ENCODE measurements at places on chromosomes 12 and 14.

GRCh38 chr14:54627540-54628363 lies 60.8 kb downstream of the SAMD4A start:
- no peak for DNase-seq

GRCh38 chr12:12925388-12925787 lies 26.6 kb downstream of the GPRC5D start:
- DNase-seq: no peak

DNA sequence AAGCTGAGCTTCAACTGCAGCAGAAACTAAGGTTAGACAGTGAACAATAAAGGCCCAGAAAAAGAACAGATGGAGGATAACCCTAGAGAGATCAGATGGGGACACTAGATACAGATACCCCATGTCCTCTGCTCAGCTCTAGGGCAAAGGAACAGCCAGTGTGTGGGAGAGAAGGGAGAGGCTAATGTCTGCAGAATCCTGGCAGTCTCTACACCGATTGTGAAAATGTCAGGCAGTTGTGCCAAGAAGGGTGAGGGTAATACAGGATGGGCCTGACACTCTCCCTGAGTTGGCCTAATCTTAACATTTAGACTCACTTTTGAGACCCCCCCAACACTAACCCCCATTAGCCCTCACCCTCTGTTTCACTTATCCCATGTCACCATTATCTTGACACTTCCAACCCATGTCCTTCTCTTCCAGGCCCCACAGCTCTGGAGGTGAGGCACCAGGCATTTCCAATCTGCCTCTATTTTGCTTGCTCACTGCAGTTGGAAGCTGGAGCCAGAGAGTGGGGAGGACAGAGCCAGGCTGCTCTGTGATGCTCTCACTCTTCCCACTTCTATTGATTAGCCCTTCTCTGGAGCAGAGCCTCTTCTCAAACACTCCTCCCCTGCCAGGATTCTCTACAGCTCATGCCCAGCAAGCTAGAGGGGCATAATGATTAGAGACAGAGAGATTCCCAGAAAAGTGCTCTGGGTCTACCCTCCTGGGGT lies 3.0 kb upstream of the BLOC1S1 start:
- DNase-seq: no peak

- no peak for DNase-seq
These were observed 8.0 kb downstream of the ANO6 start for GRCh38 chr12:45223868-45224267.

GRCh38 chr12:49451468-49452259 lies 84.4 kb downstream of the SPATS2 start:
- DNase-seq: no peak

DNA sequence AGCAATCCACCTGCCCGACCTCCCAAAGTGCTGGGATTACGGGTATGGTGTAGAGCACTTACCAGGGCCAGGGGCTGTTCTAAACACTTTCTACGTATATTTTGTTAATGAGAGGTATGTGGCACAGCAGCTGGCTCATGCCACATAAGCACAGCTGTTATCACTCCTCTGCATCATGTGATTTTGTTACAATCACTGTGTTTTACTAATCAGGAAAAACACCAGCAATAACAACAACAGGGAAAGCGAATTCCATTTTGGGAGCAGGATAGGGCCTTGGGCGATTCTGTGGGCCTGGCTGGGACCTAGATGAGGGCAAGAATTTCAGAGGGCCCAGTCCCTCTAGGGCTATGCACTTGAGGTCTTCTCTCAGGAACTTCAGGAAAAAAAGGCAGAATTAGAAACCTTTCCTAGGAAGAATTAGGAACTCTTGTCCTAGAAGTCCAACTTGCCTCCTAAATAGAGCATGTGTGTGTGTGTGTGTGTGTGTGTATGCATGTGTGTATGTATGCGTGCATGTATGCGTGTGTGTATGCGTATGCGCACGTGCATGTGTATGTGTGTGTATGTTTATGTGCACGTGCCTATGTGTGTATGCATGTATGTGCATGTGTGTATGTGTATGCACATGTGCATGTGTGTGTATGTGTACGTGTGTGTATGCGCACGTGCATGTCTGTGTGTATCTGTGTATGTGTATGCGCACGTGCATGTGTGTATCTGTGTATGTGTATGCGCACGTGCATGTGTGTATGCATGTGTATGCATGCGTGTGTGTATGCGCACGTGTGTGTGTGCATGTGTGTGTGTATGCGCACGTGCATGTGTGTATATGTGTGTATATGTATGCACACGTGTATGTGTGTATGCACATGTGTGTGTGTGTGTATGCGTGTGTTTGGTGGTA lies 41.8 kb upstream of the CORO1C start:
- no peak for DNase-seq

DNA sequence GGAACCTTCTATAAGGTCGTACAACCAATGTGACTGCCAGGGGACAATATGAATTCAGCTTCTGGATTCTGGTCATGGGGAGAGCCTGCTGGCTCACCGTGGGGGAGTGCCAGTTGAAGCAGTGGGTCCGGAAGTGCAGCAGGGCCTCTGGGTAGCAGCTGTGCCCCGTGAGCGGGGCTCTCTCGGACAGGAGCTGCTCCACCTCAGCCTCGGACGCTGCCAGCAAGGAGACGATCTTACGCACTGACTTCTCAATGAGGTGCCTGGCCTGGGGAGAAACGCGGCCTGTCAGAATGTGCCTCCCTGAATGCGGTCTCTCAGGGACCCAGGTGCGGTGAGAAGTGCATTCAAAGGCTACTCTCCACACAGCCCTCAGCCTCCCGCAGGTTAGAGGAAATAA lies 42.0 kb downstream of the LGMN start:
- no peak for DNase-seq

DNA sequence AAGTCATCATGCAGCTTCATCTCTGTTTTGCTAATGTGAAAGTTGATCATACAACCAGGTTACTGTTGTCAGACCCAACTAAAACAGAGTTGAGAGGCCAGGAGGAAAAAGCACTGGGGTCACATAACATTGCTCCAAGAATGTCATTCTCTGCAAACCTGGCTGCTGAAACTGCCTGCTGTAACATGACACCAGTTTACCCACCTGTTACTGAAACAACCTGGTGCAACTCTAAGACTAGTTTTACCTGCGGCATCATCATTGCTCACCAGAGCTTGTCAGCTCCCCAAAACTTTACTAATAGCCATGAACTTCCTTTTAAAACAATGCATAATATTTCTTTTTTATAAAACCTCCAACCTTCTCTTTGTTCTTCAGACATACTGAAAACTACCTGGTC lies 30.7 kb upstream of the DEGS2 start:
- DNase-seq: no peak

GRCh38 chr12:113040722-113041171 lies 15.8 kb upstream of the DTX1 start:
- DNase-seq: no peak

- no peak for DNase-seq
These were observed 164.0 kb downstream of the FOXN3 start for GRCh38 chr14:89252887-89253532.

DNA sequence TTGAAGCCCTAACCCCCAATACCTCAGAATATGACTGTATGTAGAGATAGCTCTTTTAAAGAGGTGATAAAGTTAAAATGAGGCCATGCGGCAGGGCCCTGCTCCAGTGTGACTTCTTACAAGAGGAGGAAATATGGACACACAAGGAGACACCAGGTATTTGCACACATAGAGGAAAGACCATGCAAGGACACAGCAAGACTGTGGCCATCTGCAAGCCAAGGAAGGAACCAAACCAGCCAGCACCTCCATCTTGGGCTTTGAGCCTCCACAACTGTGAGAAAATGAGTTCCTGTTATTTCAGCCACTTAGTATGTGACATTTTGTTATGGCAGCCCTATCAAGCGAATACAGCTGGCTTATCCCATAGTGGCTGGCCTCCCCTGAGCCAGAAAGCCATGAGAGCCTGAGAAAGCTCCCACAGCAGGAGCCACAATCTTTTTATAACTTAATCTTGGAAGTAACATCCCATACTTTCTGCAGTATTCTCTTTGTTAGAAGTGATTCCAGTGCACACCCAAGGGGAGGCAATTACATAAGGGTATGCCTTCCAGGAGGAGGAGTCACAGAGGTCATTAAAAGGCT lies 48.0 kb downstream of the TGFB3 start:
- no peak for DNase-seq

GRCh38 chr14:42149609-42150261 lies 543.1 kb downstream of the LRFN5 start:
- no peak for DNase-seq

- DNase-seq: no peak
These were observed 26.3 kb upstream of the PTGDR start for GRCh38 chr14:52241087-52241793.

- no peak for DNase-seq
These were observed 2.2 kb downstream of the L3HYPDH start for GRCh38 chr14:59481871-59482540.

DNA sequence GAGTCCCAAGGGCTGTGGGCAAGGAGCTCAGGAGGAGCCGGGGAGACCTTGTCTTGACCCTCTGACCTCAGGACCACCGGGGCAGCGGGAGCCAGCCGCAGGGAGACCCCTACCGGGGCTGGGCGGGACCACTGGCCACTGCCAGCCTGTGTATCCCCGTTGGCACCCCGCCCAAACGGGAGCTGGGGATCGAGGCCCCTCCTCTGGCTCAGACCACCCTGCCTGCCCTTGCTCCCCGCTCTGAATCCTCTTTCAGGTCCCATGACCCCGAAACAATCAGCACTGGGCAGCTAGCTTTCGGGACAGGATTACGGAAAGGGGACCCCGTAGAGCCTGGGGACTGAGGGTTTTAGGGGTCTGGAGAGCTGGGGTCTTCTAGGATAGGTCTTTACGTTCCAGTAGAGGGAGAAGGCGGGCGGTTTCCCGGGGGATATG lies 1.3 kb downstream of the GLI1 start:
- no peak for DNase-seq

- DNase-seq: no peak
These were observed 145.4 kb upstream of the ABCD2 start for GRCh38 chr12:39764944-39765560.

DNA sequence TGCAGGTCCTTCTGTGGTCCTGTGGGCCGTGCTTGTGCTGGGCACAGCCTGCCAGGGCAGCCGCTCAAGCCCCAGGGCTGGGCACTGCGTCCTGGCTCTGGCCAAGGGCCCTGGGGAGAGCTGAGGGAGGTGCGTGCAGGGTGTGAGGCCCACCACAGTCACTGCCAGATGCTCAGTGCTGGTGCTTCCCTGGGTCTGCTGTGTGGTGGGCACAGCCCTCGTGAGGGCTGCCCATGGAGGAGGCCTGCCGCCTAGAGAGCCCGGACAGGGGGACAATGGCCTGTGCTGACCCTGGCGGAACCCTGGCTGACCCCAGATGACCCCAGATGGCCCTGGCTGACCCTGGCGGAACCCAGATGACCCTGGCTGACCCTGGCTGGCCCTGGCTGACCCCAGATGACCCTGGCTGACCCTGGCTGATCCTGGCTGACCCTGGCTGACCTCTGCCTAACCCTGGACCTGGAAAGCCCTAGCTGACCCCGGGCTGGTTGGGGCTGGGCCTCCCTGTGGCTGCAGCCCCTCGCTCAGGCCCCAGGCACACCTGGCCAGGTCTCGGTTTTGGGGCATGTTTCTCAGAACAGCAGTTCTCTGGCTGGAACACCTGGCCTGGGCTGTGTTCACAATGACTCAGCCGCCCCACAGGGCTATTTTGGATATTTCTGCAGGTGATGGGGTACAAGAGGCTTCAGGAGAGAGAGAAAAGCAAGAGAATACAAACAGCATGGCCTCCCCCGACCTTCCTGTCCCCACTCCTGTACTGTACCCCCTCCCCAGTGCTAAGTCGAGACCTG lies 55.4 kb downstream of the TMEM121 start:
- DNase-seq: no peak

DNA sequence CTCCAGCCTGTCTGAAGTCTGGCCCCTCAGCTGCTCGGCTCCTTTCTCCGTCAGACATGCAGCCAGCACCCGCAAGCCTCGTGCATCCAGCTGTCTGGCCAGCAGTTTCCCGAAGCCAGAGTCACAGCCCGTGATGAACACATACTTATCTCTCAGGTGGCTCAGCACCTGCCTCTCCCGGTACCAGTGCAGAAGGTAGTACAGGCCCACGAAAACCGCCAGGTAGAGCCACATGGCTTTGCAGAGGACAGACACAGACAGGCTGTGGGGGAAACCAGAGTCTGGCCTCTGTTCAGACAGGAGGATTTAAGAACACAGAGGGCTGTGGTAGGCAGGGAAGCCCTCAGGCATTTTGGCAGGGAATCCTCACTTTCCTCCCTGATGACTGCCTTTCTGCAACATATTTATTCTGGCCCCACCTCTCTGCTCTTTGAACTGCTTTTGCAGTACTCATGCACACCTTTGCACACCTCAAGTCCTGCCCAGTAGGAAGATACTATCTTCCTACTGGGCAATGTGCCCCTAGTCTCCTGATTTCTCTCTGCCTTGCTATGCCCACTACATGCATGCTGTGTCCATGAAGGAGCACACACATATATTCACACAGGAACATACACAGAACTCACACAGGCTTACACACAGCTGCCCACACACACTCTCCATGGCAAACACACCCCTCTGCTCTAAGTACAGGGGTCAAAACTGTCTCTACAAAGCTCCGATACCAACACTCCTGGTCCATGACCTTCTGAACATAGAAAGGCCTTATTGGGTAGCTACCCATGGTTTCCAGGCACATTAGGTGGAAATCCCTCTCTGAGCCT lies at the start of gene RDH16:
RDH16 (minus strand) TSS at position 380 of the 824 bp plus-strand sequence; CDS start at position 234, 146 bp downstream.
- DNase-seq: no peak

DNA sequence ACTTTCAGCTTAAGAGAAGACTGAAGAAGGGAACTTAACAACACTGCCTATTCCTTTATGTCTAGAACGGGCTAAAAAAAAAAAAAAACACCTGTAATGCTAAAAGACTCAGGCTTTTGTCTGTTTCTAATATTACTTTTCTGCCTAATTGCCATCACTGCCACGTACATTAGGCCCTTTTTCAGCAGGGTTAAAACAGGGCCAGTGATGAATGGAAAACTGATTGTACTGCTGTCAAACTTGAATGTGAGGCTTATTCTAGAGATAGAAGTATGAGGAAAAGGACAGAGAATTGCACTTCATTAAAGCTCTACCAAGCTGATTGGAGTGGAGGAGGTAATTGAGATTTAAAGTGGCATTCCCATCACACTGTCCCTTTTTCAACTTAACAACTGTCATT lies 535.8 kb downstream of the PRKD1 start:
- DNase-seq: no peak

DNA sequence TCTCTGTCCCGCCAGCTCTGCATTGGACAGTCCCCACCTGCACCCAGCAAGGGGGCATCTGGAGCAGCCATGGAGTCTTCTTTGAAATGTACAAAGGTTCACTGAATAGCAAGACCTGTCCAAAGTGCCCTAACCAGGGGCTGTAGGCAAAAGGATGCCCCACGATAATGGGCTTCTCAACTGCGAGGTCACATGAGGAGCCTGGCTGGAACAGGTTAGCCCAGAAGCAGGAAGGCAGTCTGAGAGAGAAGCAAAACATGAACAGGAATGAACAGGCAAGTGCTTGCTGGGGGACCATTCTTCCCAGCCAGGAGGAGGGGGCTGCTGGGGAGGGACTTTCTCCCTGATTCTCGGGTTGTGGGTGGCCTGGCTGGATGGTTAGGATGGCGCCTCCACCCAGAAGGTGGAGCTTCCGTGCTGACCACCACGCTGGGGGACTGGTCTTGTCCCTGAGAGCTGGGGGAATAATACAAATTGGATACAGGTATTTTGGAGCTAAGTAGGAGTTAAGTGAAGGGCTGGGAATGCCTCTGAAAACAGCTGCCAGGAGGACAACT lies 7.1 kb downstream of the KRT85 start:
- no peak for DNase-seq

Data from posterior cingulate gyrus (tissue), 11 donors.